ENCODE measurements at places on chromosomes 13 and 19.

DNA sequence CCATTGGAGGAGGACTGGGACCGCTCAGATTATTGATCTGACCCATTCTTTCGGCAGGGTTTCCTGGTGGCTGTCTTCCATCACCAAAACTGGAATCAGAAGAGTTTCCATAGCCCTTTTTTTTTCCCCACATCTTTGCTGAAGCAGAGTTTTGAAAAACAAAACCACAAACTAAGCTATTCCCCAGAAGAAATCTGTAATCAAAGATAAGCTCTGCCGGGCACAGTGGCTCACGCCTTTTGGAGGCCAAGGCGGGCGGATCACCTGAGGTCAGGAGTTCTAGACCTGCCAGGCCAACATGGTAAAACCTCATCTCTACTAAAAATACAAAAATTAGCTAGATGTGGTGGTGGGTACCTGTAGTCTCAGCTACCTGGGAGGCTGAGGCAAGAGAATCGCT lies 4.2 kb upstream of the ICAM1 start:
- DNase-seq: no peak

GRCh38 chr19:36103842-36104552 lies 6.9 kb upstream of the OVOL3 start:
- DNase-seq: no peak

- peak; percentile 48 for DNase-seq
Measured at GRCh38 chr13:37173214-37173613, 67.8 kb upstream of the CSNK1A1L start.

DNA sequence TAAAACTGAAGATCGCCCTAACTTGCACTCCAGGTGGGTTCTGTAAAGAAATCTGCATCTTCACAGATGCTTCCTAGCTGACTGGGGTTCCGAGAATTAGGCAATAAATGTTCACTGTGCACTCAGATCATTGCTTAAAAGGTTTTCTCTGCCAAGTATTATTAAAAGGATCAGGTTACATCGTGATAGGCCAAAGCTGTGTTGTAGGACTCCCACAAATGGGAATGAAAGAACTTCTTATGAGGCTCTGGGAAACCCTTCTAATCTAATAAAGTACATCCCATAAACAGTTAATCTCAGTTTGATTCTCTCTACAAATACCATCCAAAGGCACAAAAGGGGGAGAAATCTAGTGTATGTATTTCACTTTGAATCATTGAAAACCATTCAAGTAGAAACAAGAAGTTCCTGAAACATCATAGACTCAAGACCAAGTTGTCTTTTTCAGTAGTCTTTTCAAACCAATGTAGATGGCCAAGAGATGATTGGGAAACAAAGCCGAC lies 7.1 kb upstream of the POU4F1 start:
- DNase-seq: no peak

GRCh38 chr19:3365093-3365835 lies 1.1 kb upstream of the NFIC start:
- DNase-seq: no peak

DNA sequence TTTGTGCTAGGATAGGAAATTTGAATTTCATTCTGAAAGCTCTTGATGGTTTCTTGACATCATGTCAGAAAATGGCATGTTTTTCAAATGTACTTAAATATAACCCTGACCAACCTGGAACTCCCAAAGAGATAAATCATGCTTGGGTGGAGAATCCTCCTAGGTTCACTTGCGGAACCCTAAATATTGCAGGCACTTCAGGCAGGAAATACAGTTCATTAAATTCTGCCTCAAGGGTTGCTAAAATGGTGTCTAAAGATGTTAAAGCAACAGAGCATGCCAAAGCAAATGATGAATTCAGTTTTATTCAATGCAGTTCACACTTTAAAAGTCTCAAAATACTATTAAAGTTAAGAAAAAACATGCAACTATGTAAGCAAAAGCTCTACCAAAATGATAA lies 415.9 kb downstream of the SLITRK6 start:
- no peak for DNase-seq

DNA sequence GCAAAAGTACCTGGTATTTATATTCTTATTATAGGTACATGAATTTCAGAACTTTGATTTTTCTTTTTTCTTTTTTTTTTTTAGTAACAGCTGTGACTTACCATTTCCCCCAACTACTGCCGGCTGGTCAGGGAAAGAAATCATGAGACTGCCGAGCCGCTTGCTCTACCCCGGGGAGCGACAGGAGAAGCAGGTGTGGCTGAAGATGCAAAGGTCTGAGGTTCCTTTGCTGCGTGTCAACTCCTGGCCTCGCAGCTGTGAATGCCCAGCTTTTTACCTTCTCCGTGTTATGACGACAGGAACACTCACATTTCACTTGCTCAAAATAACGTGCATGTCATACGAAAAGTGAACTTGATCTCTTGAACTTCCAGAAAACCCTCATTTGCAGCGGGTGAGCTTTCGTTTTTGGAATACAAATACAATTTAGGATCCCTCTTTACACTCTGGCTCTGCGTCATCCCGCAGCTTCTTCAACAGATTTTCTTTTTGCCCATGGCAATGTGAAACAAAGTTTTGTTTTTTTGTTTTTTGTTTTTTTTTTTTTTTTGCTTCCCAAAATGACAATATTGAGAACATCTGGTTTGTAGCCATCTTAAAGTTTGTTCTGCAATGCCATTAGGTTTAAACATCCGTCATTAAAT lies 117.9 kb downstream of the EFNB2 start:
- no peak for DNase-seq

Data from non-pigmented ciliary epithelial cell (primary cell).